ENCODE measurements at places on chromosomes 2 and 18. TPM values are rescaled to one million over a fixed set of nuclear protein-coding genes. Genes with fewer than 3 reads are reported as not detected.

NDUFAF7 gene
- total RNA-seq: 21.0 TPM

IKZF2 gene
- 1.8 TPM for total RNA-seq

COX7A2L gene
- 299 TPM for total RNA-seq

ASTL gene
- total RNA-seq: not detected

Measured in NCI-H460 (cell line).